WERI-Rb-1 (cell line): ENCODE measurements at places on chromosomes 6 and 20.
A peak's percentile ranks its signal among the peaks of the same experiment; 100 is the strongest.

DNA sequence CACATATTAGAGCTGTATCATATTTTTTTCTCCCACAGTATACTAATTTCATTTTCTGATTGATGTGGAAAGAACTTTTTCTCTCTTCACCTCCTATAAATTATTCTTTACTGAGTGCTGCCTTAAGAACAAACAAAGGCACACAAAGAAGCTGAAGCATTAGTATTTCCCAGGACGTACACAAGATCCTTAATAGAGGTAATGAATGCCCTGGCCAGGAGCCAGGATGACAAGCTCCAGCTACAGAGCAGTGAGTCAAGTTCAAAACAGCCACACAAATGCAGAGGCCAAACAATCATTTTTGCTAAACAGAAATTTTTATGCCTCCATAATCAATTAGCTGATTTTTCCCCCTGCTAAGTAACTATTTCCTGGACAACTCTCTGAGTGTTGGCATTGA, 639.6 kb downstream of the EPHA7 start:
- DNase-seq, result no peak

DNA sequence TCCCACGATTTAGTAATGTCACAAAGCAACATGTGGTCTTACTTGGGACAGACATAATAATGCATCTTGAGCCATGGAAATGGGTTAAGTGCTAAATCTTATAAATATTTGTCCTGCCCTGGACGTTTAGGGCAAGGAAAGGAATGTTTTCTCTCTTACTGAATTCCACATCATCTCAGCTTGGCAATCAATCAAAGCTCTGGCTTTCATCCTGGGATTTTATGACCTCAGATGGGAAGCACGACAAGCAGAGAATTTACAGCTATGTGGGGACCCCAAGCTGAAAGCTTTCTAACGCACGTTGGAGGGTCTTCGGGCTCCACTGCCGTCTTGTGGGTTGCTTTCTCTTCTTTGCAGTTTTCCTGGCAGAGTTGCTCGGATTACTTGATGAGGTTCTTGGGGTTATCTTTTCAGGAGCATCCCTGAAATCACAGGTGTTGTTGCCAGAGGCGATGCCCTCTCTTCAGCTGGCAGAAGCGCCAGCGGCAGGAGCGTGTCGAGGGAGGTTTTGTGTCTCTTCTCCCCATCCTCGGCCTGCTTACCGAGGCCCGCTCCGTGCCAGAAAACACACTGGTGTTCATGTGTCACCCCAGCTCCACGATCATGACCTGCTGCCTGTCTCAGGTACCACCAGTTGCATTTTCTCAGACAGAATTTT, 73.4 kb upstream of the FRMD1 start:
- no peak for DNase-seq

DNA sequence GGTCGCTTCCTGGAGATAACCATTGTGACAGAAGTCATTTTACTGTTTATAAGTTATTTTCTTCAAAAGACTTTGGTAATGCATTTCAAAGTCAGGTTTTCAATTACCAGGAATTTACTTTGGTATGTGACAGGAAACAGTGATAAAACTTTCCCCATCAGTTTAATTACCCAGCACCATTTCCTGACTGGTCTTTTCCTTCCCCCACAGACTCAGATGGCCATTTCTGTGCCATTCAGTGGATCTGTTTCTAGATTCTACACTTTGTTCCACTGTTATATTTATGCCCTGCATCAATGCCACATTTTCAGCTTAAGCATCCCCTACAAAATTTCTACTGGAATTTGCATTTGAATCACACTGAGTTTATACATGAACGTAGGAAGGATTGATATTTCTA, 16.3 kb downstream of the RRBP1 start:
- DNase-seq, result no peak

GRCh38 chr6:110295451-110296165, 62.5 kb downstream of the METTL24 start:
- no peak for DNase-seq

DNA sequence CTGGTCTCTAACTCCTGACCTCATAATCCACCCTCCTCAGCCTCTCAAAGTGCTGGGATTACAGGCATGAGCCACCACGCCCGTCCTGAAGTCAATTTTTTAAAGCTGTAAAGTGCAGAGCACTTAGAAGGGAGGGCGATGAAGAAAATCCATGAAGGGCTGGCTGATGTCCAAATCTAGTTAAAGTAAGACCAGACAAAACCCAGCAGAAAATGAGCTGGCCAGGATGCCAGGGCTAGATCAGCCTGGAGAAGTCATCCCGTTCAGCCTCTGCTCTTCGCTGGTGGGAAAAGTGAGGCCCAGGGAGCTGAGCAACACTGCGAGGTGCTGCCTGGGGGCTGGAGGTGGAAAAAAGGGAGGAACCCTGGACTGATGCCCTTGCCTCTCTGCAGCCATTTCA, 3.1 kb downstream of the BPIFB4 start:
- no peak for DNase-seq

GRCh38 chr6:88165844-88166492, at the start of gene CNR1:
TSS of gene CNR1 (minus strand) at chr6:88166347. CDS start at chr6:88145274, 21,073 bp downstream.
- peak; percentile 58 for DNase-seq

- DNase-seq, result no peak
These were observed at the start of gene SIRPB2 for GRCh38 chr20:1491281-1491840. TSS of gene SIRPB2 (minus strand) at chr20:1491420. CDS start at chr20:1491359, 61 bp downstream.

DNA sequence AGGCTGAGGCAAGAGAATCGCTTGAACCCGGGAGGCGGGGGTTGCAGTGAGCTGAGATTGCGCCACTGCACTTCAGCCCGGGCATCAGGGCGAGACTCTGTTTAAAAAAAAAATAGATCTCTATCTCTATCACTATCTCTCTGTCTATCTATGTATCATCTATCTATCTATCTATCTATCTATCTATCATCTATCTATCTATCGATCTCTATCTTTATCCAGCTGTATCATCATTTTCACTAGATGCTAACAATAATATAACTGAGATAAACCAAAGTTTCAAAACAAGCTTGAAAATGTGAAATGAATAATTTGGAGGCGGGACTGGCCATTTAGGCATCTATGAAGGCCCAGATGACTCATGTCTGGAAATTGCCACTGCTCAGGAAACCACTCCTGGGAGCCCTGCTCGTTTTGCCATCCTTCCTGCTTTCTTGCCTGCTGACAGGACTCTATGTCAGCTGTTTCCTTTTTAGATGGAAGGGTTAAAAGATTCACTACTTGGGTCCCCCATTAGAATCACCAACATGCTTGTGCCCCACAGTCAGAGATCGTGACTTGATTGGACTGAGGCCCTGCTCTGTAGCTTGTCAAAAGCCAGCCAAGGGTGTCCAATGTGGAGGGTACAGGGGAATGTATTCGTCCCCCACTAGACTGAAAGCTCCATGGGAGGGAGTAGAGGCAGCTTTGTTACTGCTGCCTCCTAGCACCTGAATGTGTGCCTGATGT, 61.7 kb downstream of the UTRN start:
- DNase-seq, result no peak

- DNase-seq, result no peak
These were observed 170.1 kb upstream of the AKAP12 start for GRCh38 chr6:151069641-151070040.

- DNase-seq, result no peak
These were observed 844 bp downstream of the WFDC2 start for GRCh38 chr20:45470262-45470931.

GRCh38 chr6:137892271-137892708, 25.2 kb downstream of the TNFAIP3 start:
- DNase-seq, result no peak

GRCh38 chr20:49288250-49288751, 10.4 kb upstream of the ZNFX1 start:
- no peak for DNase-seq

GRCh38 chr6:49499623-49500022, at the start of gene GLYATL3:
TSS of gene GLYATL3 (plus strand) at chr6:49499923. CDS start at chr6:49511991, 12,068 bp downstream.
- no peak for DNase-seq

DNA sequence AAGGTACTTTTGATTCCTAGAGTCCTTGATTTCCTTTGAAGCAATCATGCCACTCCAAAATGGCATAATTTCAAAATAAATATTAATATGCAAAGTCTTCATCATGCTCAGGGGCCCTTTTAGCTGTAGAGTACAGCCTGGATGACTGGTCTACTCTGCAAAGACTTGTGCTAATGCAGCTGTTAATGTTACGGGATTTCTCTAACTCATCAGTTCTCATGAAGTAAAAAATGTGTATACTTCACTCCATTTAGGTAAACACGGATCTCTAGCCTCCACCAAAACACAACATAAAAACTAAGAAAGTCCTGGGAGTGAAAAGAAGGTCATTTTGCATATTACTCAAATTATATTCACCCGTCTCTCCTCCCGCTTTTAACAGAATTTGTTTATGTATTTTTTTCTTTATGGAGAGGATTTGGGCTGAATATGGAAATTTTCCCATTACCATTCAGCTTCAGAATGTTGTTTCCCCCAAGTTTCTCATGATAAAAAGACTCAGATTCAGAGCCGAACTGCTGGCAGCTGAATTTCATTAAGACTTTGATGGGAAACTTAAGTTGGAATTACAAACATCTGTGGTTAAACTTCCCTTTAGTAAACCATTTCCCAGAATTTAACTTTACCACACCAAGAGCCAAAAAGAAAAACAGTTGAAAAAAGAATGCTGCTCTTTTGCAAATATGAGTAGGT, 8.7 kb downstream of the LAMA4 start:
- DNase-seq, result no peak

- DNase-seq, result no peak
These were observed 119.3 kb downstream of the BMP7 start for GRCh38 chr20:57147185-57147584.

DNA sequence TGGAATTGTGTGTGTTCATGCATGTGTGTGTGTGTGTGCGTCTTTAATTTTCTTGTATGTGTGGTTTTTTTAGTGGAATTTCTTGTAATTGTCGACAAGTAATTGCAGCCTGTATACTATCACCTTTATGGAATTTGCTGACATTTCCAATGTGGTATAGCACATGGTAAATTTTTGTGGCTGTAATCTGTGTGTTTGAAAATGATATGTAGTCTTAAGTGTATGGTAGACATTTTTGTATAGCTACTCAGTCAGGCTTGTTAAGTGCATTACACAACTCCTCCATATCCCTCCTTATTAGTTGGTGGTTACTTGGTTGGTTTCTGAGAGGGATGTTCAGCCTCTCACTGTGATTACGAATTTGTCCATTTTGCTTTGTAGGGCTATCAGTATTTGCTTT, 384.5 kb upstream of the HSF2 start:
- no peak for DNase-seq

DNA sequence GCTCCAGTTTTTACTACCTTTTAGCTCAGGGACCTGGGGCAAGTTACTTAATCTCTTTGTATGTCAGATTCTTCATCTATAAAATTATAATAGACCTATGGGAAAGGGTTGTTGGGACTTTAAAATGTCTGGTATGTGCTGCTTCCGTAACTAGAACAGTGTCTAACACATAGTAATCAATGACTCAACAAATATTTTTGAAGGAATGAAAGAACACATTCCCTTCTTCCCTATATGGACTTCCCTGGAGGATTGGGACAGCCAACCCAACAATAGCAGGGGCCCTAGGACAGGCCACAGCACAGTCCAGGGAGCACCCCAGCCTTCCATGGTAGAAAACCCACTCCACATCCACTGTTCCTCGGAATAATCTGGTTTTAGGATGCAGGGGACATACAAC, 50.7 kb upstream of the TPD52L1 start:
- DNase-seq, result no peak

GRCh38 chr20:607476-607875, 2.6 kb downstream of the TCF15 start:
- no peak for DNase-seq

DNA sequence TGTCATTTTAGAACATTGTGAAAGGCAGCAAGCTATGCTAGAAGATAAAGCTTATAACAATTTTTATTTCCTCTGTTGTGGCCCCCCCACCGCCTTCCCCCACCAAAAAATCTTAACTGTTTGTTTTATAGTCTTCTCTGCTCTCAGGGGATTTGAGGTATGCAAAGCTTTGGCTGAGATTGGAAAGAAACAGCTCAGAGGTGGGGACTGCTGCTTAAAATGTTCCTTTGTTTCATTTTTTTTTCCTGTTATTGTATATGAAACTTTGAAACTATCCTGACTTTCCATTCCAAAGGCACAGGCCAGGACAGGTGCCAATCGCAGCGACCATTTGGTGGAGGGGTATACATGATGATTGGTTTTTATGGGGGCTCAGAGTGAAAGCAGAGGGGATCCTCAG, 114.7 kb upstream of the PHACTR1 start:
- DNase-seq, result no peak

- DNase-seq, result no peak
These were observed 236.8 kb upstream of the RREB1 start for GRCh38 chr6:6870921-6871320.

DNA sequence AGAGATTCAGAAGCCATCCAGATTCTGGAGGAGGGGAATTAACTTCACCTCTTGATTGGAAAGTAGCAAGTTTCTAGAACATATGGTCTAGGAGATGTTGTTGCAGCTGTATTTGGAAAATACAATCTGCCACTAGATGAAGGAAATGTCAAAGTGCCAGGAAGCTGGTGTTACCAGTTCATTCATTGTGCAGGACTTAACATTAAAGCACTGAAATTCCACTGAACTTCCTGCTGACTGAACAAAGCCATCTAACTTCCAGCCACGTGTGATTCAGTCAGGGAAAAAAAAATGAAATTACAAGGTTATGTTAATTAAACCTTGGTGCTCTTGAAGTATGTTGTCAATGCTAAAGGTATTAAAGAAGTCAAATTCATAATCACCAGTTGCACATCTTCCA, 321.5 kb upstream of the SASH1 start:
- DNase-seq, result no peak

GRCh38 chr6:4268171-4268570, 132.8 kb upstream of the ECI2 start:
- no peak for DNase-seq

- no peak for DNase-seq
These were observed 9.2 kb downstream of the ATG5 start for GRCh38 chr6:106316375-106316766.

- no peak for DNase-seq
These were observed 17.2 kb downstream of the ENPP3 start for GRCh38 chr6:131654326-131654725.

DNA sequence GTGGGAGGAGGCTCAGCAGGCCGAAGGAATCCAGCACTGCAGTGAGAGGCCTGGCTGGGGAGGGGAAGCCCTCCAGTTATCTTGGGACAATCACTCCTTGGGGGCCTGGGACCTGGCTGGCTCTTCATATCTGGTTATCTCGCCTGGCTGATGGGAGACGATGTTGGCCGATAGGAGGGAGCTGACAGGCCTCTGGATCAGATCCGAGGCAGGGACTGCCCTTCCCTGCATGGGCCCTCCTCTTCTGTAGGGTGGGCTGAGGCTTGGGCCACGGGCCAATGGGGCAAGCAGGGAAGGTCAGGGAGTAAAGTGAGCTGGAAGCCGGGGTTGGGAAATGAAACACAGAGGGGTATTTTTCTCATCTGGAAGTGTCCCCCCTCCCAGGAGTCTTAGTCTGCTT, 25.2 kb downstream of the MANBAL start:
- DNase-seq, result no peak

GRCh38 chr6:166542580-166542912, 43.9 kb downstream of the RAMACL start:
- no peak for DNase-seq

GRCh38 chr20:56195946-56196345, 52.6 kb upstream of the MC3R start:
- DNase-seq, result no peak

- DNase-seq, result no peak
These were observed 332.0 kb downstream of the HAO1 start for GRCh38 chr20:7608250-7608649.

GRCh38 chr20:34055290-34055689, 56.8 kb downstream of the EIF2S2 start:
- no peak for DNase-seq

- DNase-seq, result no peak
These were observed 10.1 kb downstream of the FIG4 start for GRCh38 chr6:109701221-109701620.

- no peak for DNase-seq
These were observed 14.9 kb downstream of the PHACTR2 start for GRCh38 chr6:143692696-143693095.
